ENCODE measurements at places on chromosomes 13 and 19.

GRCh38 chr13:22589880-22590279 lies 590.9 kb upstream of the SGCG start:
- no peak for DNase-seq

GRCh38 chr13:112032186-112032993 lies 34.6 kb upstream of the SOX1 start:
- DNase-seq: no peak

DNA sequence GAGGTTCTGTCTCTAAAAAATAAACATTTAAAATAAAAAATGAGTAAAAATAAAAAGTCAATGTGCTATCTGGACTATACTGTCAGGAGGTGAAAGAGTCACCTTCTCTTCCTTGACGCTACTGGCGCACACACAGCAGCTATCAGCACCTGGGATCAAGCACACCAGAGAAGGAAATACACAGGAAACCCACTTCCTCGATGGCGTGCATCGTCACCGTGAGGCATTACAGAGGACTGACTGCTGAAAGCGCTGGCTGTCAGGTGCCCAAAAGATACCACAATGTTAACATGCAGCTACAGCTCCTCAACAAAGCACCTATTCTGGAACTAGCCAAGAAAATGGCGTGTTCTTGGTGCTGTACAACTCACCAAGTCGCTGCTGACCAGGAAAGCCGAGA lies 6.1 kb downstream of the SLC35E1 start:
- DNase-seq: no peak

GRCh38 chr13:46166947-46167610 lies 14.9 kb downstream of the LCP1 start:
- DNase-seq: no peak

Measured in fibroblast of skin of abdomen (primary cell).